Nephron progenitor cell (in vitro differentiated cells): ENCODE measurements at places on chromosomes 6 and 20.

DNA sequence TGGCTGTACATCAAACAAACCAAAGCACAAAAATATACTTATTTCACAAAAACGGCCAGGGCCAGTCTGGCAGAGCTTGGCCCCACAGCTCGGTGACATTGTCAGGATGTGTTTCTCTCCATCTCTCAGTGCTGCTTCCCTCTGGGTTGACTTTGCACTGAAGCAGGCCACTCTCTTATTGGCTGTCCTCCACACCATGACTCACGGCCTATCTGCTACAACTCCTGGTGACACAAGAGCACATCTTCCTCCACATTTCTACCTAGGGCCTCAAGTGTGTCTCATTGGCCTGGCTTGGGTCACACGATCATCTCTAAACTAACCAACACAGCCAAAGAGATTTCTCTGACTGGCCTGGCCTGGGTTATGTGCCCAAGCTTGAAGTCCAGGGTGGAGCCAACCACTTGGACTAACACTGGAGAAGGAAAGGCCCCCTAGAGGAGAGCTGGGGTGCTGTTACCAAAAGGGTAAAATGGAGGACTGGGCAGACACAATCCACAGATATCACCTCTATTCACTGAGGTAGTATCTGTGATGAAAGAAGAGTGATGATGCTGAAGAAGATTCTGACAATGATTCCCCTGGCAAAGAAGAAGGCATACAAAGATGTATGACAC, 159.8 kb upstream of the TSHZ2 start:
- no peak for DNase-seq

DNA sequence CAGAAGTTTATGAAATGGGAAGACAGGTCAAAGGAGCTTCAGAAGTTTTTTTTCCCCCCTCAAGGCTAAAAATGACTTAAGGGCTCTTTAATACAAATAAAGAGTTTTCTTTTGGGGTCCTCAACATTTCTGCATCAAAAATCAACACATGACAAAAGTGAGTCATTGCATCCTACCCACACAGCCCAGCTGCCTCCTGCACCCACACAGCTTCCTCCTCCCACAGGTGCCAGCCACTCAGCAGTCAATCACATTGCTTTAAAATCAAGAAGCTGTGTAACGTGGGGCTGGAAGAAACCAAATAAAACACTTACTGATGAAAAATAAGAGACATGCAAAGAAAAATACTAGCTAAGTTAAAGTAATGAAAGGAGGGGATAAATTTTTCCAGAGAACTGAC, 68.5 kb downstream of the MAP3K5 start:
- DNase-seq = no peak

DNA sequence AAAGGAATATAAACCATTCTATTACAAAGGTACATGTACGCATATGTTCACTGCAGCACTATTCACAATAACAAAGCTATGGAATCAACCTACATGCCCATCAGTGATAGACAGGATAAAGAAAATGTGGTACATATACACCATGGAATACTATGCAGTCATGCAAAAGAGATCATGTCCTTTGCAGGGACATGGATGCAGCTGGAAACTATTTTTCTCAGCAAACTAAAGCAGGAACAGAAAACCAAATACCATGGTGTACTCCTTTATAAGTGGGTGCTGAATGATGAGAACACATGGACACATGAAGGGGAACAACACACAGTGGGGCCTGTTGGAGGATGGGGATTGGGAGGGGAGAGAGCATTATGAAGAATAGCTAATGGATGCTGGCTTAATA, 104.6 kb upstream of the CENPW start:
- DNase-seq = no peak

GRCh38 chr6:47967843-47968242, 143.2 kb downstream of the PTCHD4 start:
- DNase-seq = no peak

DNA sequence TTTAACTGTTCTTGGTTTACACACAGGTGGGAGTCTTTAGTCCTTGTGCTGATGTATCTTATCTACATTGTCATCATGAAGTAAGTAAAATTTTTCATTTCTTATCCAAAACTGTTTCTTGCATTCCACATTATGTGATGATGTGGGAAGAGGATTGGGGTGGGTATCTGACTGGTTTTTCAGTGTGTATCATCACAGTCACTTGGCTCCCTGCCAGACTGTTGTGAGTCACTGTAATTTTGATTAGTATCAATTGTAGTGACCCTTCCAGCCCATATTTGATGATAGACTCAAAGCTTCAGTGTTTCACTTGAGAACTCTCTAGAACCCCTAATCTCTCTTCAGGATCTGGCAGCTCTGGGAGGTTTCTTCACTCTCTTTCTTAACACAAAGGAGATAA, 84.5 kb upstream of the RIN2 start:
- DNase-seq = no peak

DNA sequence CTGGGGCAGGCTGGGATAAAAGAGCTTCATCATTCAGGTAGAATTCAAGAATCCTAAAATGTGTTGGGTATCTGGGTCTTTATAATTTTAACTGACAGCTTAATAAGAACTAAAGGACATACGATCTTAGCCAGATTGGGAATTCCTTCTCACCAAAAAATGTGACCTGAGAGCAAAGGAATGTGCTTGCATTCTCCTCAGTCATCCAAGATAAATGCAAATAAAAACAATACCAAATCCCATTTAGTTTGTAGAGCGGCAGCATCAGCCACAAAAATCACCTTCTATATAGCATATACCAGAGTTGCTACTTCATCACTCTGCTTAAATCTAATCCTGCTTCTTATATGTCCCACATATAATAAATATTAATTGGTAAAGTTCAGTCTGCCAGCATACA, 16.9 kb downstream of the USP49 start:
- no peak for DNase-seq

- DNase-seq = peak; percentile 58
Measured at GRCh38 chr6:98832284-98833056, 1.9 kb upstream of the POU3F2 start.

DNA sequence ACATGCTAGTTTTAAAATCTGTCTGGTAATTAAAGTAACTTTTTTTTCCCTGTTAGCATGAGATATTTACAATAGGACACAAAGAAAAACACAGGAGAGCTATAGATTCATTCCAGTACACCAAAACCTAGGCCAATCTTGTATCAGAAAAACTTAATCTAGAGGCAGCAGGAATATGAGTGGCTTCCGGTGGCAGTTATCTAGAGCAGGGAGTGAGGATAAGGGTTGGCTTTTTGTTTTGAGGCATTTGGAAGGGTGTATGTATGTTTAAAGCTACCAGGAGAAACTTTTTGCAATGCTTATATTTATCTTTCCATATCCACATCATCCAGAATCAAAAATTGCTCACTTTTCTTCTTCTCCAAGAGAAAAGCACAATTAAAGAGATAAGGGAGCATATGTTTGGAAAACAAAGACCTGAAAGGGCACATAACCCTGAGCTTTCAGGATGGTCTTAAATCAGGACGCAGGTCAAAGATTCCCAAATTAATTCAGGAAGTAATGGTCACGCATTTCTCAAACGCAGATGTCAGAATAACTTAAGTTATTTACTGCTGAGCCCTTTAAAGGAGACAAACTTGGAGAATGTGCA, 13.1 kb downstream of the TFAP2A start:
- DNase-seq = no peak

DNA sequence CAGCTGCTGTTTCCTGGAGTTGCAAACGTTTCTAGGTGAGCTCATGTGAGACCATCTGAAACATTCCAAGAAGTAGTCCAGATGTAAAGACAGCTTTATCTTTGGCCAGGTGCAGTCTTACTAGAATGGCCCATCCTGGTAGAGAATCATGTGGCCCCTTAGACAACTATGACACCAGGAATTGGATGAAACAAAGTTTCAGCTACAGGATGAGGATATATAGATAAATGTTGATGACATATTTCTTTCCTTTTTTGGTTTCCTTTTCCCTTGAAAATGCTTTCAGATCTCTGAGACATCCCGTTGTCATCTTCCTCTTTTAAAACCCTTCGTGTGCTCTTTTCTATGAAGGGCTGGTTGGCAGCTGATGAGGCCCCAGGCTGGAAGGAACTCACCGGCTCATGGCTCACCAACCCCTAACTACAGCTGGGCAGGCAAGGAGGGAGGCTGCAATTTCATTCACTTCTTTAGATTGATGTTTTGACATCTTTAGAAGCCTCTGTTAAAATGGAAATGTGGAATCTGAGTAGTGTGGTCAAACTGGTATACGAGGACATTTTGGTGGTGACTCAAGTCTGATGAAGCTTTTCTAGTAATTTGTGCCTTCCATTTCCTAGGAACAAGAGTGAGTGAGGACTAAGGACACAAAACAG, 167.9 kb upstream of the TNFAIP3 start:
- DNase-seq = no peak

GRCh38 chr6:116572162-116572561, 858 bp downstream of the RWDD1 start:
- peak; percentile 17 for DNase-seq

DNA sequence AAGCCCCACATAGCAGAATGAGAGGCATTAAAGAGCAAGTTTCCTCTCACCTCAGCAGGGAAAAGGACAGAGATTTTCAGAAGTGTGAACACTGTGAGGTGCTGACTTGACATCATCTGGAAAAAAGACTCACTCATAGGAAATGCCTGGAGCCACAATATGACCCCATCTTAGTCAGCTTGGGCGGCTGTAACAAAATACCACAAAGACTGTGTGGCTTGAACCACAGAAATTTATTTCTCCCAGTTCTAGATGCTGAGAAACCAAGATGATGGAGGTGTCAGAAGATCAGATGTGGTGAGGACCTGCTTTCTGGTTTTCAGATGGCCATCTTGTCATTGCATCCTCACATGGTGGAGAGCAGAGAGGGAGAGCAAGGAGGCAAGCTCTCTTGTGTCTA, 253.1 kb downstream of the ADGB start:
- DNase-seq = no peak

DNA sequence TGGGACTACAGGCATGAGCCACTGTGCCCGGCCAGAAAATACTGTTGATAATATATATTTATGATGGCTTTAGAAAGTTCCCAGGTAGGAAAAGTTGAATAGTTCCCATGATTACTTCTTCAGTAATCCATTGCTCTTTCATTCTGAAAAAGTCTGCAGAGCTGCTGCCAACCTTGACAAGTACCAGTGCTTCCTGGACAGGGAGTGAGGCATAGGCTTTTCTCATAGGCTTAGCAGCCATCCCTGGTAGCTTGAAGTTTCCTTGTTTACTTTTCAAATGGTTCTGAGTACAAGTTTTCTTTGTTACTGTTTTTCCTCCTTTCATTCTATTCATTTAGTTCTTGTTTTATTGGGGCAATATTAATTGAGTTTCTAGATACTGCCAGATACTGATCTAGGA, 7.8 kb downstream of the RWDD1 start:
- no peak for DNase-seq

- peak; percentile 60 for DNase-seq
Measured at GRCh38 chr6:31776989-31777666, at the start of gene VWA7. VWA7 (minus strand) TSS chr6:31777328; CDS start chr6:31776779, 549 bp downstream.

GRCh38 chr6:132910759-132911158, 96.4 kb downstream of the RPS12 start:
- no peak for DNase-seq

GRCh38 chr20:4483486-4483885, 238.2 kb upstream of the PRND start:
- DNase-seq = no peak

GRCh38 chr20:60430516-60431001, 472.3 kb downstream of the CDH26 start:
- no peak for DNase-seq
